Camera-type eye (tissue), 1 donor: ENCODE measurements at places on chromosomes 6 and 20. TPM values are rescaled to one million over a fixed set of nuclear protein-coding genes. Genes with fewer than 3 reads are reported as not detected.

Gene ADISSP
- total RNA-seq = 8.1 TPM

Gene PIGU
- 21.3 TPM for total RNA-seq

Gene GRM4
- total RNA-seq = 8.1 TPM

Gene PPIL1
- 34.3 TPM for total RNA-seq
